ENCODE measurements at places on chromosomes 5 and 9.

DNA sequence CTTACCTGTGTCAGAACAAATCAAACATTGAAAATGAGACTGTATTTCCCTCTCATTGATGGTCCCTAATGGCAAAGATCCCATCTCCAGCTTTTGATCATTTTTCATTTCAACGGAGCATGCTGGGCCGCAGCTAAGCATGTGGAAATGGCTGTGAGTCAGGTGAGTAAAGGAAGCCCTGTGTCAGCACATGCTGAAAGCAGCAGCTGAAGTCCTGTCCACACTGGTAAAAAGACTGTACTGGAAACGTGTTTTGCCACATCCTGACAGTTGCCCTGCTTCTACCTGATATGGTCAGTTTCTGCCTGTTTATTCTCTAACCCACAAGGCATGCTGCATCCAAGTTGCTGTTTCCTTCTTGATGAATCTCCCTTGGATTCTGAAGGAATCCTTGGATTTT is 330.1 kb downstream of the EFNA5 start:
- DNase-seq = no peak

GRCh38 chr5:88829775-88830174 is 53.2 kb downstream of the MEF2C start:
- DNase-seq = no peak

GRCh38 chr9:2255128-2255527 is 240.0 kb downstream of the SMARCA2 start:
- DNase-seq = no peak

DNA sequence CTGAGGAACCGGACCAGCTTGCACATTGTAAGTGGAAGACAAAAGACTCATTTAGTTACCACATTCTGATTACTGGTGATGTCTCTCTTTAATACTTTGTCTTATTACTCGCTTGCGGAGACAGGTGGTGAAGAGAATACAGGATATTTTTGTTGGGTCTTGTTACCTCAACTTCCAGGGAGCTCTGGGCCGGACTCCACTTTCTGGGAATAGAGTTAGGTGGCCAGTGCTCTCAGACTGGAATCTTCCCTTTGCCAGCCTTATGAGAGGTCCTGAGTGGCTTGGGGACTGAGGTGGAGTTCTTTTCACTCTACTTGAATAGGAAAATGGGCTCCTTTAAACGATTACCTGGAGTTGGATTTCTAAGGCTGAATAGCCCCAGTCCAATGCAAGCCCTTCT is 33.3 kb upstream of the SPRY4 start:
- DNase-seq = no peak

- DNase-seq = no peak
These were observed 180.2 kb downstream of the HSPA4 start for GRCh38 chr5:133232011-133232410.

DNA sequence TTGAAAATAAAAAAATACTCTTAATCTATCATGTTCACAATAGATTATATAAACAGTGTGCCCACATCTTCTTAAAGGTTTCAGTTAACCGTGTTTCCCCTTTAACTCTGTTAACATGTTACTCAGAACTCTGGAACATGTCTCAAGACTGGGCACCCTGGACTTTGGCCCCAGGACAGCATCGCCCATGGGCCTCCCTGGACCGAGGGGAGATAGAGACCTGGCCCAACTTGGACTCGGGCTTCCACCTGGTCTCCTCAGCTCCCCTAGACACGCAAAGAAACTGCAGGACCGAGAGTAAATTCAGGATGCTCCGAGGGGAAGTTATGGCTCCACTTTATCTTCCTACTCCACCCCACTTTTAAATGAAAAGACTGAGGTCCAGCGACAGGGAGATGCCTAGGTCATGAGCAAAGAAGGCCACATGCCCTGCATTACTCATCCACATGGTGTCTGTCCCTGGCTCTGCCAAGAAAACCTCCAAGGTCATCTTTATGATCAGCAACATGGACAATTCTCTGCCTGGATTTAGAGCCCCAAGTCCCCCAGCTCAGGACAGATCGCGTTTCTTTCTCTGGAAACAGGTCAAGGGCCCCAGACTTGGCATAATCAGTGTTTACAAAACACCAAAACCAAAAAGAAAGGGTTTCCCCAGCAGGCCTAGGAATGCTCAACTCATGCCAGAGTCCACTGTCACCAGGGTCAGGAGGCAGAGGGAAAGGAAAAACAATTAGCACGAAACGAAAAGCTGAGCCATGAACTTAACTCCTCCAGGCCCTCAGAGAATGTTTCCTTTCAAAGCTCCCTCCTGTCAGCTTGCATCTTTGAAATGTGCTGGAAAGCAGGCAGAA is 17.4 kb downstream of the GPX3 start:
- DNase-seq = peak; percentile 66

DNA sequence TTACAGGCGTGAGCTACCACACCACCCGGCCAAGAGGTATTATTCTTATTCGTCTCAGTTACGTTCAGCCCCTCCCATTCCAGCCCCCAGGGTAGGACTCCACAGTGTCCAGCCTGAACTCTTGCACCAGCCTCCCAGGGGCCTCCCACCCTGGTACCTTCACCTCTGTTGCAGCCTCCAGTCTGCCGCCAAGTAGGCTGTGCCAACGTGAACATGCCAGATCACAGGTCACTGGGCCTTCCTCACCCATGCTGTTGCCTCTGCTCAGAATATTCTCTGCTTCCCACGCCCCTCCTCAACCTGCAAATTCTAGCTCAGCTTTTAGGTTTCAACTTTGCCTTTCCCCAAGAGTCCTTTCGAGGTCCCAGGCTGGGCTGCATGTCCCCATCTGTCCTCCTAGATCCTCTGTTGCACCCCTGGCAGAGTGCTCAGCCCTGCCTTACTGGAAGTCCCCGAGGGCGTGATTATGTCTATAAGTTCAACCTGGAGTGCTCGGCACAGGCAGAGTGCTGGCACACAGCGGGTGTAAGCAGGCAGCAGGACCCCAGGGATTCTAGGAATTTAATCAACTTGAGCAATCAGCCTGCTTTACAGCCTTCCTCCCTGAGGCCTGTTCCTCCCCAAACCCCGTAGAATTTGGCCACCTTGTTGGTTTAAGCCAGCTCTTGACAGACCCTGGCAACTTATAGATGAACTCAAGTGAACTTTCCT is 13.1 kb upstream of the STXBP1 start:
- DNase-seq = no peak

- DNase-seq = no peak
These were observed 140.8 kb downstream of the CDH6 start for GRCh38 chr5:31334061-31334860.

DNA sequence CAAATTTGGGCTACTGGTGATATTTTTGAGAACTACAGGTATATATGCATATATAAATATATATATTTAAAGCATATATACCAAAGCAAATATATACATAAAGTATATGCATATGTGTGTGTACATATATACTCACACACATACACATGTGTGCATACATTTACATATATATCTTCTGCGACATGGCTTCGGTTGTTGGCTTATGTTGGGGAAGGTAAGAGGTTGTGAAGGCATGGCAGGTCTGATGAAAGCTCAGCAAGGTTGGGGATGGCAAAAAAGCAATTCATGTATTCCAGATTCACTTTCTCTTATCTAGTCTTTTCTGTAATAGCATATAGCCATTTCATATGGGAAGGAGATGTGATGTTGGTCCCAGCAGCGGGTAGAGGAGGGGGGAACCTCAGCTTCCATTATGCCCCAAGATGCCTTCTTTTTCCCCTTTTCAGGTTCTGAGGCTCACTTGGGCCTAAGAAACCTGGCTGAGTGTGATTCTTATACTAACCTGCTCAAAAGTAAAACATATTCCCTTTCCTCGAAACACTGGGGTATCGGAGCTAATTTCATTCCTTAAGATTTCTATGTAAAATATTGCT is 201.7 kb downstream of the MEF2C start:
- no peak for DNase-seq

DNA sequence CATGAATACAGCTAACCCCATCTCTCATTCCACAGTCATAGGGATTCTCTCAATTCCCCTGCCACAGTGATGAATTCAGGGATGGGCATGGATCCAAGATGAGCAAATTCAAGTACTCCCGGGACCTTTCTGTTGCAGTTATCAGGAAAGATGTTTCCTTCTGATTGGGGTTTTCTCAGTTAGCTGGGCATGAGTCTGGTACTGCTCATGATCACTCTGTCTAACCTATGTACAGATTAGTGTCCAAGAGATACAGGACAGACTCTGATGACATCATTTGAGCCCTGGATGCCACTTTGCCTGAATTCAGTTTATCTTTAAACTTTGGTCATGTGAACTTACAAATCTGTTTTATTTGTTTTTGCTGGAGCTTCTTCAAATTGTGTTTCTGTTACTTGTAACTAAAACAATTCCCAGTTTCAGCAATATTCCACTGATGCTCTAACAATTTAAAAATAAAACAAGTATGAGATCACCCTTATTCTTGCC is 257.7 kb upstream of the KLF9 start:
- no peak for DNase-seq

DNA sequence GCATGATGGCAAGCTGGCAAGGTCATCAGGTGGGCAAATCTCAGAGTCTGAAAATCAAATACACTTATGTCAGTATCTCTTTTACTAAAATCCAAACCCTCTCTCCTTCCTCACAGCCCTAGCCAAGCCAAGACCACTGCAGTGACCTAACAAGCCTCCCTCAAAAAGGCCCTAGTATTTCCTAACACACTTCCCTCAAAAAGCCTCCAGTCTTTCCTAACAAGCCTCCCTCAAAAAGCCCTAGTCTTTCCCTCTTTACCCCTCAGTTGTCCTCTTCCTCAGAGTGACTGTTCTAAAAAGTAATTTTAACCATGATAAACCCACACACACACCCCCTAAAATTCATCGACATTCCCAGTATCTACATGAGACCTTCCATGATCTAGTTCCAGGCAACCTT is 140.0 kb downstream of the CDK5RAP2 start:
- no peak for DNase-seq

- no peak for DNase-seq
These were observed 12.9 kb downstream of the YTHDC2 start for GRCh38 chr5:113526421-113526820.

DNA sequence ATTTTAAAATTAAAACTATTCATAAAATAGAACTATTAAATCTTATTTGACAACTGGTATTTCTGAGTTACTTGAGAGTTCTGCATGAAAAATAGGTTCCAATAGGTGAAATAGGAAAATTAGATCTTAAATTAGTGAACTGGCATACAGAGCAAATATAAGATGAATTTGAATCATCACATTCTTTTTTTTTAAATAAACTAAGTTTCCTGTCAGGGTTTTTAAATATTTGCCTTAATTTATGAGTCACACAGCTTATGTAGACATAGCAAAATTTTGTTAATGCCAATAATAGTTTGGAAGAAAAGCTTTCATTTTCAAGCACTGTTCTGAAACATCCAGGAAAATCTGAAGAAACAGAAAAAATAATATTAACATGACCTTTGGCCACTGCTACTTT is 311.7 kb upstream of the HAPLN1 start:
- DNase-seq = no peak

- DNase-seq = no peak
These were observed 22.7 kb downstream of the CHD1 start for GRCh38 chr5:98905857-98906688.

GRCh38 chr9:33877727-33878489 is 60.9 kb downstream of the UBE2R2 start:
- DNase-seq = no peak

DNA sequence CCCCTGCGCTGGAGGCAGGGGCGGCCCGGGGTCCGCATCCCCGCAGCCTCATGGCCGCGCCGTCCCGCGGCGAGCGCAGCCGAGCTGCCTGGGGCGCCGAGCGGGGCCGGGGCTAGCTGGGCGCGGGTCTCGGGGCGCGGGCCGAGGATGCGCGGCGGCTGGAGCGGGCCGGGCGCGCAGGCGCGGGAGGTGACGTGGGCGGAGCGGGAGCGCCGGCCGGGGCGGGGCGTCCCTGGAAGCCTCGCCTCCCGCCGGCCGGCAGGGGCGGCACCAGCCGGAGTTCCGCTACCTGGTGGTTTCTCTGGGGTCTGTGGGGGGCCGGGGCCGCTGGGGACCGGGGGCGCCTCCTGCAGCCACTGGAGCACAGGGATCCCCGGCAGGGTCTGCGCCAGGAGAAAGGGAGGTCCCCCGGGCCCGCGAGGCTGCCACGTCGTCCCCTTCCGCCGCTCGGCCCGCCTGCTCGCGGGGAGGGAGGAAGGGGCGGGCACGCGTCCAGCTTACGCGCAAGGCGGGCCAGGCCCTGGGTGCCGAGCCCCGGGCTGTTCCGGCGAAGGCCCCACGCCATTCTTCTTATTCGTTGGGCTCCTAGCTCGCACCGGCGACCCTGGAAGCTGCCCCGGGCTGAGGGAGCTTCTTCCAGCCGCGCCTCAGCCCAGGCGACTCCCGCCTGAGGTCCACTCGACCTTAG is at the start of gene LPCAT1:
TSS of gene LPCAT1 (minus strand) at position 168 of the 688 bp plus-strand sequence. CDS start at position 52, 116 bp downstream.
- peak; percentile 88 for DNase-seq

DNA sequence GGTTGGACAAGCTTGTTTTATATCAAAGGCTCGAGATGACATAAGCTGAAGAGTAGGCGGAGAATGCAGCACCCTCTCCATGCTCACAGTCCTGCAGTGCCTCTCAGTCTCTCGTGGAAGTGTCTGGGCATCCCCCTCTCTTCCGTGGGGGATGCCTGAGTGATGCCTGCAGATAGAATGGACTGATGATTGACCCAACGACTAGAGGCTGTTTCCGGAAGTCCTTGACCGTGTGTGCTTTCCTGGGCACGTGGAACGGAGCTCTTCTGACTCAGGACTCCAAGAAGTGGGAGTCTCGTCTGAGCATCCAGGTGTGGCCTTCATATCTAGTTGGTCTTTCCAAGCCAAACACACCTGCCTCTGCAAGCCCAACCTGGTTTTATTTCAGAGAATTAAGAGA is 241.8 kb upstream of the IRX2 start:
- DNase-seq = no peak

GRCh38 chr9:33025572-33026342 is 684 bp downstream of the DNAJA1 start:
- peak; percentile 90 for DNase-seq

GRCh38 chr9:117480253-117480652 is 65.4 kb upstream of the ASTN2 start:
- DNase-seq = no peak

DNA sequence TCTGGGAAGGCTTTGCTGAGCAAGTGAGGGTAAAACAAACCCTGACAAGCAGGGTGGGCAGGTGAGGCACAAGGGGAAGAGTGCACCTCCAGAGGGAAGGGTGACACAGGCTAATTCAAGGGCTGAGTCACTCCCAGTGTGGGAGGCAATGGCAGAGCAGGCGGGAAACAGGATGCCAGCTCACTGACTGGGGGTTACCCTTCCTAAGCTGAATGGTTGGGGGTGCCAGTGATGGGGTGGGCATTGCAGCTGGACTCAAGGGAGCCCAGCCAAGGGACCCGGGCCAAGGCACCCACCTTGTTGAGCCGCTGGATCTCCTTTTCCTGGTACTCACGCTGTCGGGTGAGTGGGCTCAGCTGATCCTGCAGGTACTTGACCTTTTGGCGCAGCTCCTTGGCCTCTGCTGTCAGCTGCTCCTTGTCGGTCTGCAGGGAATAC is 18.4 kb downstream of the GPX3 start:
- DNase-seq = no peak

- DNase-seq = peak; percentile 21
These were observed 17.9 kb upstream of the RLN1 start for GRCh38 chr9:5357431-5358105.

GRCh38 chr5:125463466-125464092 is 717.1 kb upstream of the ZNF608 start:
- peak; percentile 36 for DNase-seq

Data from femur (tissue), 1 donor.